KG1 (cell line): ENCODE measurements at places on chromosomes 12 and 14.

GRCh38 chr12:6476489-6476888 lies 6.0 kb upstream of the VAMP1 start:
- no peak for DNase-seq

- no peak for DNase-seq
These were observed 15.4 kb downstream of the RASAL1 start for GRCh38 chr12:113119980-113120669.

DNA sequence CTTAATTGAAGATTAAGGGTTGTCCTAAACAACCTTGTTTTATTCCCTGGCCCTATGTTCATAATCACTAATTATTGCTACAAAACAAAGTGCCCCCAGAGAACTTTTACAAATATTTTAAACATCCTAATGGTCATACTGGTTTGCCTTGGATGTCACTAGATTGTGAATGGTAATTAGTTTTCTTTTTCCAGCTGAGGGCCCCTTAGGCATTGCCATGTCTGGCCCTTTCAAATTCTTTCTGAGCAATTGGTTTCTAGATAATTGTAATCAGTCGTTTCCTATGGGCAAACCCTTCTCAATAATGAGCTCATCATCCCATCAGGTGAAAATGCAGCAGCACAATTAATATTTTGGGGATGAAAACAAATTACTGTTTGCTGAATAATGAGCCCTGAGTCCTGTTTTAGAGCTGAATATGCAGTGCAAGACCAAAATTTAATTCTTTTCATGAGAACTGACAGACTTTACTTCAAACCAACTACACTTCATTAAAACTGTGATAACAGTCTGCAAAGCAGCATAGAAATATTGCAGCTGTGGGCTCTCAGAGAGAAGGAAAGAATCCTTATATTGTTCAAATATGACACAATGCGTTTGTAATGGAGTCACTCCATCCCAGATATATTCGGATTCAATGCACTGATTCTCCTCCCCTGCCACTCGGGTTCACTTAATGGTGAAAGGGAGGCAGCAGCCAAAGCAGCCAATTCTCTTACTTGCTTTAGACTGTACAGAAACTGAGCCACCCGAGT lies 67.7 kb upstream of the ARHGAP5 start:
- DNase-seq, result no peak

DNA sequence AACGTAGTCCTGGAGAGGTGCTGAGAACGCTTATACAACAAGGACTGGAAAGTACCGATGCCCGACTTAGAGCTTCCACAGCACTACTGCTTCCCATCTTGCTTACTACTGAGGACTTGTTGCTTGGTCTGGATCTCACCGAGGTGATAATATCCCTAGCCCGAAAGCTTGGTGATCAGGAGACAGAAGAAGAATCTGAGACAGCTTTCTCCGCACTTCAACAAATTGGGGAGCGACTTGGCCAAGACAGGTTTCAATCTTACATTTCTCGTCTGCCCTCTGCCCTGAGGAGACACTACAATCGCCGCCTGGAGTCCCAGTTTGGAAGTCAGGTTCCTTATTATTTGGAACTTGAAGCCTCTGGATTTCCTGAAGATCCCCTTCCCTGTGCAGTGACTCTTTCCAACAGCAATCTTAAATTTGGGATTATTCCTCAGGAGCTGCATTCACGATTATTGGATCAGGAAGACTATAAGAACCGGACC lies 1.1 kb downstream of the TOGARAM1 start:
- DNase-seq, result no peak

GRCh38 chr12:22333713-22334409 lies 646 bp downstream of the ST8SIA1 start:
- no peak for DNase-seq

- DNase-seq, result no peak
These were observed 268.6 kb downstream of the BTG1 start for GRCh38 chr12:91877022-91877421.

DNA sequence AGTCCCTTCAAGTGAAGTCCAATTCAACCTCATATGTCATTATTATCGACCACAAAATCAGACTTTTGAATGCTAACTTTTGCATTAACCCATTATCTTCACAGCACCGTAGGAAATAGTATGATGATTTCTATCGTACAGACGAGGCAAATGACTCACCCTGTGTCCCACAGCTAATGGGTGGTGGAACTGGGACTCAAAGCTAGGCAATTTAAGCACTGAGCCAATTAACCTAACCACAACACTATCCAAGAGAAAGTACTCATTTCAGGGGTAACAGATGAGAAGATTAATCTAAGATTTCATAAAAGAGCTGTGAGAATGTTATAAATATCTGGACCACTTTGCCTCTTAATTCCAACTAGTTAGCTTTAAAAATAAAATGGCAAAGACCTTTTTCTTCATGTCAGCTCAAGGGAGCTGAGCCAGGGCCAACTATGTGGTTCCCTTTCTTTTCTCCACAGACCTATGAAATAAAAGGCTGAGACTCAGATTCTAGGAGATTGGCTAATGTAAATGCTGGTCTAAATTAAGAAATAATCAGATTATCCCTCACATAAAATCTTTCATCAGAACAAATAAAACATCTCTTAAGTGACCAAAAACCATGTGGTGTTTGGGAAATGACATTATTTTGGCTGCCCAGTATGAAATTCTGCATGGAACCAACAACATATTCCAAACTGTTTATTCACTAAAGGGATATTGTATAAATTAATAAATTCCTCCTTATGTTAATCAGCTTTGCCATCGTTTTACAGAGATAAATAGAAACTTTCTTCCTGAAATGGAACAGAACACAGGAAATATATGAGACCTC lies 4.9 kb downstream of the PTGER2 start:
- DNase-seq, result no peak

DNA sequence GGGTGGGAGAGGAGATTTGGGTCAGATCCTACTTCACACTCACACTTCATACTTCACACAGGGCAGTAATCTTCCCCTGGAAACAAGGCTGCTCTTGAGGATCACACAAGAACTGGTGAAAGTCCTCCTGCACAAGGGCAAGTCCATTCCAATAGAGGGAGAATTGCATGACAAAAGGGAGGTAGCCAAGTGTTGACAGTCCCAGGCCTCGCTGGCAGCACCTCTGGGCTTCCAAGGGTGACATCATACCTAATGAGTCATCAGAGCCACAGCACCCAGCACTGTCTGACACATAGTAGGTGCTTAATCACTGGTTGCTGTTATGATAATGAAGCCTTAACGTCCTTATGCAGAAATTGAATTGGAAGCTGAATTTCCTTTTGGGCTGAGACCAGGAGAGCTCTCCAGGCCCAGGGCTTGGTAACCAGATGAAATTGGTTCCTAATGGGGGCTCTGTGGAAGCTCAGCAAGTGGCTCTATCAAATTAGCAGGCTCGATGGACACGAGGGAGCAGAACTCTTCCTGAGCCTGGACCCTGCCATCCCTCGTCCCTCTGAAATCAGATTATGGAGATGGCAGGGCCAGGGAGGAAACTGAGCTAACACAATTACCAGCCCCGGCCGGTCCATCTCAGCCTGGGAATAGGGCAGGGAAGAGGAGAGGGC lies 58.8 kb upstream of the ACTN1 start:
- no peak for DNase-seq

GRCh38 chr12:132507656-132508490 lies 17.9 kb downstream of the FBRSL1 start:
- no peak for DNase-seq

DNA sequence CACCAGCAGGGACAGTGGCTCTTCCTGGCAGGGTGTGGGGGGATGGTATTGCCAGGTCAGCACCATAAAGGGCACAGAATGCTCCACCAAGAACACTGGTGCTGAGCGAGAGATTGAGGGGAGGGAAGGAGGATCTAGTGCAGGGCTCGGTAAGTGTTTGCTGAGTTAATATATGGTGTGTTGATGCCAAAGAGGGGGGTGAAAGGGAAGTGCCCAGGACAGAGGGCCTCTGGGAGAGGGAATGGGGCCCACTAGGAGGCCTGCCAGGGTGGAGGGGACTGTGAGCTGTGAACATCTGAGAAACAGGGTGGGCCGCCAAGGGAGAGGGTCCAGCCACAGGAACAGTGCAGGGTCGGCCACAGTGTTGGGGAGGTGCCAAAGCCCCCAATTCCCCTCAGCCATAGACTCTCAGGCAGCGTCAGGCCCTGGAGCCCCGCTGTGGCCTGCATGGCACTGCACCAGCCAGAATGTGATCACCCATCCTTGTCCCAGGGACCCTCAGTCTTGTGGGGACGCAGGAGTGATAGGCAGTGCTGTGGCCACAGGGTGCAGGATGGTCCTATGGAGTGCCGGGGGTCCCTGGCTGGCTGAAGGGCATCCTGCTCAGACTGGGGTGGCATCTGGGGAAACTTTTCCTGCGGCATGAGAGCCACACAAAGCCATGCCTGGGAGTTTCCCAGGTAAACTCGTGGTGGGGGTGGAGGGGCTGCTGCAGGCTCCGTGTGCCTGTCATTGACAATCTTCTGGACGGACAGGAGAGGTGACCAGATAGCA lies 11.9 kb downstream of the RIN3 start:
- no peak for DNase-seq

- DNase-seq, result no peak
These were observed 276.9 kb downstream of the PRKD1 start for GRCh38 chr14:29650554-29651269.

DNA sequence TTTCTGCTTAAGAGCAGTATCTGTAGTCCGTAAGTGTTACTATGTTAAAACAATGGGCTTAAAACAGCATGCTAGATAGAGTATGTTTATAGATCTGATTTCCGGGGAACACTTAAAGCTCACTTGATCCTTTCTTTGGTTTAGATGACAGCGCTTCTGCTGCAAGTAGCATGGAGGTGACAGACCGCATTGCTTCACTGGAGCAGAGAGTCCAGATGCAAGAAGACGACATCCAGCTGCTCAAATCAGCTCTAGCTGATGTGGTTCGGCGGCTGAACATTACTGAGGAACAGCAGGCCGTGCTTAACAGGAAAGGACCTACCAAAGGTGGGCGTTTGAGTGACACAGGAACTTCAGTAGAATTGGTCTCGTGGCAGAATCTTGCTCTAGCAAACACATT lies 57.5 kb downstream of the EML1 start:
- no peak for DNase-seq
